ENCODE measurements at places on chromosomes 13 and 19. TPM values are rescaled to one million over a fixed set of nuclear protein-coding genes. Genes with fewer than 3 reads are reported as not detected.

Gene KIRREL2
- total RNA-seq = 0.14 TPM

Gene OVOL3
- total RNA-seq = not detected

DNA sequence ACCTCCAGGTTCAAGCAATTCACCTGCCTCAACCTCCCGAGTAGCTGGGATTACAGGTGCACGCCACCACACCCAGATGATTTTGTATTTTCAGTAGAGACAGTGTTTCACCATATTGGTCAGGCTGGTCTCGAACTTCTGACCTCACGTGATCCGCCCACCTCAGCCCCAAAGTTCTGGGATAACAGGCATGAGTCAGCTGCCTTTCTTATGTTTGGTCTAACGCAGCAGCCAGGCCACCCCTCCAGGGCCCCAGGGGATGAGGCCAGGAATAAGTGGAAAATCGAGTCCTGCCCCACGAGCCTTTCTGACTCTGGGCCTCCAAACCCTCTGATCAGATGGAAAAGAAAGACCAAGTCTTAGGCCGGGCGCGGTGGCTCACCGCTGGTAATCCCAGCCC is 44.5 kb downstream of the CERS4 start:
- no peak overlapping the region for H3K27ac ChIP-seq
- no peak for DNase-seq
- no peaks in the 10 kb centered on the region for H3K27me3 ChIP-seq

DNA sequence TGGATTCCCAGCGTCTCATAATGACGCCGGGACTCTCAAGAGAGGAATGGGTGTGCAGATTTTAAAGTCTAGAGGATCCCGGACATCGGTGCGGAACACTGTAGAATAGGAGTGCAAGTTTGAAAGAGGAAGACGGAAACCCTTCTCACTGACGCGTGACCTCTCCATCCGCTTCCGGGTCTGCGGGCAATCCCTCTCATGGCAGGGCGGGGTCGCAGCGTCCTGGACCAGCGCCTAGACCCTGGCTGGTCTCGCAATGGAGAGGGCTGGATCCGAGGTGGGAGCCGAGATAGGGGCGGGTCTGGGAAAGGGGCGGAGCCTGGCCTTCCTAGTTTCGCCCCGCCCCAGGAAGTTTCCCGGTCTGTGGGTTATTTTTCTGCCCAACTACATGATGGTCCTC is 4.6 kb upstream of the ZNF845 start:
- H3K4me1 ChIP-seq = peaks cover 9% of the 10 kb centered on the region
- H3K27me3 ChIP-seq = peaks cover 5% of the 10 kb centered on the region
- H3K4me3 ChIP-seq = peak overlapping the region; percentile 35
- no peak for DNase-seq
- H3K36me3 ChIP-seq = no peaks in the 10 kb centered on the region
- H3K27ac ChIP-seq = no peak overlapping the region

- H3K27me3 ChIP-seq = peaks cover 12% of the 10 kb centered on the region
- no peak overlapping the region for H3K4me3 ChIP-seq
- no peak overlapping the region for H3K27ac ChIP-seq
- peaks cover 16% of the 10 kb centered on the region for H3K4me1 ChIP-seq
Measured at GRCh38 chr19:32750441-32751055, 31.0 kb downstream of the TDRD12 start.

Data from CD4-positive, alpha-beta T cell (primary cell).